ENCODE measurements at places on chromosomes 4 and X.

DNA sequence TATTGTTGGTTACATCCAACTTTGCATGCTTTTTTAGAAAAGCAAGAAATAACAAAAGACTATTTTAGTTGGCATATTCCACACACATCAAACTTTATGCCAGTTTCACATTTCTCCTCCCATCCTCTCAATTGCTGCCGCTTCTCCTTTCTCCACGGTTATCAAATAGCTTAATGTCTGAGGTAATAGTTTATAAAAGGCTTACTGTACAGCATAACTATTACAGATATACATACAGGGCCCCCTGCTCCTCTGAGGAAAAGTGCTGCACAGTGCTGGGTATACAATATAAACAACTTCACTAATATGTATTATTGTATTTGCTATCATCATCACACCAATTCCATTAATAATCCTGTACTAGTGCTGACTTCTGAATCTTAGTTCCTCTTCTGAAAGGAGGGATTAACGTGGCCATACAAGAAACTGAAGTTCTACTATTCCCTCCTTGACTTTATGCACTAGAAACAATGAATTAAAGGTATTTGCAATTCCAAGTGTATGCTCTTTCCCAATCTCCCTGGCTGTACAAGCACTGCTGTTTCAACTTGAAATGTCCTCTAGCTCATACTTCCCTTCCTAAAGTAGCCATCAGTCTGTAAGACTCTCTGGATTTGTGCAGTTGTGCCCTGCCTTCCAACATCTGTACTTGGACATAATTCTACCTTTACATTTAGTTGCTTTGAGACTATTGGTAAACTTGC is 2.5 kb downstream of the CCNI start:
- no peak for DNase-seq

- DNase-seq = no peak
Observed at GRCh38 chr4:122673252-122673651, 52.4 kb upstream of the IL21 start.

- DNase-seq = no peak
Observed at GRCh38 chrX:68930542-68931317, 101.9 kb downstream of the EFNB1 start.

- DNase-seq = no peak
Observed at GRCh38 chrX:7446815-7447214, 298.9 kb upstream of the PUDP start.

DNA sequence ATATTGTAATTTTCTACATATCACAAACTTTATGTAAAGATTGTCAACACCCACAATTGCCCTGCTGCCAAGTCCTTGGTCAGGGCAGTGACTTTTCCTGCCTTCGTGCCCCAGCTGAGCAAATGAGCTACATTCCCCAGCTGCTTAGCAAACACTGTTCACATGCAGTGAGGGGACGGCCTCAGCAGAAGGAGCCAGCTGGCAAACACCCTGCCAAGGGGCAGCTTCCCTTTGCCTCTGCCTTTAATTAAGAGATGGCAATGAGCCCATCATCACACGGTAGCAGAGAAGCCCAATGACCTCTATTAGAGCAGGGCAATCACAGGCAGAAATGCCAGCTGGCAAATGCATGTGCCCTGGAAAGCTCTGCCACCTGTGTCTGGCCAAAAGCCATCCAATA is 253.4 kb downstream of the EPHA5 start:
- no peak for DNase-seq

- DNase-seq = no peak
Observed at GRCh38 chr4:151676301-151676700, 84.5 kb downstream of the GATB start.

DNA sequence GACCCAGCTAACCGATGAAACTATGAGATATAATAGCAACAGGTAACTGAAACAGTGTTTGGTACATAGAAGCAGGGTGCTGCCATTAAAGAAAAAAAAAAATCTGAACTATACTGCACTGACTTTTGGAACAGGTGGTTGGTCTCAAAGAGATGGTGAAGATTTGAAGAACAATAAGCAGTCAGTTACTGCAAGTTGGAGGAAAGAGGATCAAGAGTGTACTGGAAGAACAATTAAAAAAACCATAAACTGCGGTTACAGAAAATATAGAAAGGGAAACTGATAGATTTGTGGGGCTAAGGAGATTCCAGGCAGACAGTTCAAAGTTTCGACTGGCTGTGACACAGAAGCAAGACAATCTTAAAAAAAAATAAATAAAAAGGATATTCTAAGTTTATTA is 181.9 kb upstream of the TRAM1L1 start:
- no peak for DNase-seq

- DNase-seq = no peak
Observed at GRCh38 chrX:73508861-73509260, 54.1 kb upstream of the CHIC1 start.

- DNase-seq = no peak
Observed at GRCh38 chr4:55410431-55410830, 14.7 kb downstream of the TMEM165 start.

GRCh38 chrX:46588263-46588662 is 14.7 kb downstream of the CHST7 start:
- DNase-seq = no peak

DNA sequence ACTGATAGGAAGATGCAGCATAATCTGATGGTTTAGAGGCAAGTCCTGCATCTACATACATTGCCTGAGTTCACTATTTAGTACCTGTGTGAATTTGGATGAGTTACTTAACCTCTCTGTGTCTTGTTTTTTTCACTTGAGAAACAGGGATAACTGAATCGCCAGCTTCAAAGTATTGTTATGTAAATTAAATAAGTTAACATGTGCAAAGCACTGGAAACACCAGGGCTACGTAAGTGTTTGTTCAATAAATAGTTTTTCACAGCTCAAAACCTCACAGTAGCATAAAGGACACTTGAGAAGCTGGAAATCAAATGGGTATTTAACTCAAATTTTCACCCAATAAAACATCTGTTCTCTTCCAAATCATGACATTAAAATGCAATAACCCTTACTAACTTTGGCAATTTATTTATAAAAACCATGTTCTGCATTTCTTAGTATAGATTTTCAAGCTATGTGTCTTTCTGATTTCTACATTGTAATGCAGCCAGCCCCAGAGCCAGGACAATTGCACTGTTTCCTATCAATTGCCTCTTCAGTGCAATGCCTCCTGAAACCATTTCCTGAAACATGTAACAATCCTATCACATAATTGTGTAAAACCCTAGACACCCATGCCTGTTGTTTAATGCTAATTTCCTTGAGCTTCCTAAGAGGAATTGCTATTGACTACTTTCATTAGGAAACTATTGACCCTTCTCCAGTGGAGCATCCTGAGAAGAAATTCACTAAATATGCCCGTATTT is 177.1 kb downstream of the UNC5C start:
- DNase-seq = no peak

DNA sequence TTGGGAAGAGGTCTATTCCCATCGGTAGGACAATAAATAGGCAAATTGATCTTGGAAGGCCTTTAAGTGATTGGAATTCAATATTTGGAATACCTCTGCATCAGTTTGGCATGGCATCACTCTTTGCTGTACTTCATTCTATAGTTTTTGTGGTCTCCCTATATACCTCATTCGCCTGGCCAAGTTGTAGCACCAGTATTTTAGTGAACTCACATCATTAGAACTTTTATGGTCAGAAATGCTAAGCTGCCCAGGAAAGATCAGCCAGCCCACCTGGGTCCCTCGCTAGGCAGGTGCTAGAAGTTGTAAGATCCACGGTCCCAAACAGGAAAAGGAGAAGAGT is 40.3 kb downstream of the ZCCHC13 start:
- DNase-seq = no peak

GRCh38 chrX:110418316-110419235 is 59.9 kb downstream of the RTL9 start:
- DNase-seq = no peak

GRCh38 chr4:149723065-149723464 is 92.6 kb downstream of the IQCM start:
- DNase-seq = no peak
